ENCODE measurements at places on chromosomes 6 and 20. TPM values are rescaled to one million over a fixed set of nuclear protein-coding genes. Genes with fewer than 3 reads are reported as not detected.

BTNL2 gene
- total RNA-seq, result not detected

SDCBP2 gene
- total RNA-seq, result 1.4 TPM

TMEM244 gene
- total RNA-seq, result not detected

OLIG3 gene
- not detected for total RNA-seq

TSBP1 gene
- total RNA-seq, result not detected

CFB gene
- 0.50 TPM for total RNA-seq

CDKN1A gene
- total RNA-seq, result 125 TPM

DNA sequence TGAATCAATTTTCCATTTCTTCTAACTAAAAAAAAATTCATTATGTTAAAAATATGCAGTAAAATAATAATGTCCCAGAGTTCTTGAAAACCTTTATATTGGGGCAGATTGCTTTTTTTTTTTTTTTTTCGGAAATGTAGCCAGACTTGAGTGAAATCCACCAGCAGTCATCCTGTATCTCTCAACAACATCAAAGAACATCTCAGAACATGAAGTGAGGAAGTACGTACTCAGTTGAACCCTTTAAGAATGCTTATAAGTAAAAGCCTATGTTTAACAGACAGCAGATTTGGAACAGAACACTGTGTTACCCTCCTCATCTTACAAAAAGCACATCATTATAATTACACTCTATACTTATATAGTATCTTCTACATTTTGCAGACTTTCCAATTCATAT lies 51.0 kb upstream of the SUPT3H start:
- no peak for DNase-seq

DNA sequence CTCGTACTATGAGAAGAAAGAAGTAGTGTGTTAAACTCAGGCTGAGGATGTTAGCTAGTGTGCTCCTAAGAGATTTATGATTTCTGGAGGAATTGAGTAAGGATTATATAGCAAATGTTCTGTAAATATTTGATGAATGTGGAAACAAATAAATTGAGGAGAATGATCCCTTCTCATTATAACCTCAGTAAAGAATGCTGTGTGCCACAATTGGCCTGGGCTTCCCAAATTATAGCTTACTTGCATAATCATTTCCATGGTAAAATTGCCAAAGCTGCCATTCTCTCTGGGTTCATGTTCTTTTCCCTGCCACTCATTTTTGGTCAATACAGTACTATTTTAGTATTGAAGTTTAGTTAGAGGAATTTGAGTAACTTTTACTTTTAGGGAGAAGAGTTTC lies 128.5 kb downstream of the FLRT3 start:
- no peak for DNase-seq

DNA sequence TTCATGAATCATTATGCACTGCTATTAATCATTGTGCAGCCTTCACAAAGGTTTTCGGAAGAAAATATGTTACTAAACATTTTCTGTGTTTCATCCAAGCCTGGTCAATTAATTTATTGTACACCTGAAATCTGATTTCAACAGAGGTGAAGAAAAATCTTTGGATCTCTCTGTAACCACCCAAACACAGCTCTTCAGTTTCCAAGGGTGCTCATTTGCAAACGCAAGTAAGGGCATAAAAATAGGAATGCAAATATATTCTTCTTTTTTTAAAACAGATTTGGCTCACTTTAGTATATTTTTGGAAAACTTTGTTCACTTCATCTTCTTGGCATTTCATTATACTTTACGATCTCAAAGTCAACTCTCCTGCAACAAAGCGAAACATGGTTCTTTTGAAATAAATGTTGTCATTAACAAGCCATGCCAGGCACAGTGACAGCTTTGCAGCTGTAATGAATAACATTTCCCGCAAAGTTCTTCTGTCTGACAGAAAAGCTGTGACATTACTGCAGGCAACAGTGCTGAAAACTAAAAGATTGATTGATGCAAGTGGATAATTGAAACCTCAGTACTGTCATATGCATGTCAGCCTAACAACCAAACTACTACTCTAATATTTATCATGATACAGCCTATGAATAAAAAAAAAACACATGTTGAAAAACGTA lies 348.3 kb downstream of the FRK start:
- DNase-seq, result no peak

DNA sequence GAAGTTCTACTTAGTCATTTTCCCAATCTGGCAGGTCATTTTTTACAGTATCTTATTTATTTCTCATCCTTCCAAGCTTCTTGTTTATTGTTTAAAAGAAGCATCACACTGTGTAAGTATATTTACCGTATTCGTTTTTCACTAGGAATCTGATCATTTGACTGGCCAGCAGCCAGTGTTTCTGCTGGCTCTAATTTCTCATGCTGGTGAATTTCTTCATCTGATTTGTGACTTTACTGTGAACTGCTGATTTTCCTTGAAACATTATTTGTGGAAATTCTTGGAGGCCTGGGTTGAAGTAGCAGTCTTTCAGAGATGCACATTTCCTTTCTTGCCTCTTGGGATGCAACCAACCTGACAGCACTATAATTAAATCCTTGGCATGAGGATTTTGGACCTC lies 65.9 kb downstream of the PREP start:
- DNase-seq, result no peak

- no peak for DNase-seq
These were observed 968.9 kb upstream of the EYS start for GRCh38 chr6:66675906-66676305.

- DNase-seq, result no peak
These were observed 64.8 kb downstream of the SYNJ2 start for GRCh38 chr6:158046201-158047126.

- no peak for DNase-seq
These were observed 187.8 kb downstream of the MYLK4 start for GRCh38 chr6:2562721-2563451.

- no peak for DNase-seq
These were observed 185.4 kb downstream of the TASP1 start for GRCh38 chr20:13453367-13453766.
